ENCODE measurements at places on chromosomes 2 and 18.

- no peak for DNase-seq
- no peak overlapping the region for H3K27ac ChIP-seq
- H3K27me3 ChIP-seq: peaks cover 14% of the 10 kb centered on the region
- no peaks in the 10 kb centered on the region for H3K4me1 ChIP-seq
- no peak overlapping the region for H3K4me3 ChIP-seq
- no peaks in the 10 kb centered on the region for H3K36me3 ChIP-seq
Observed at GRCh38 chr18:2316082-2316750, 255.1 kb downstream of the METTL4 start.

DNA sequence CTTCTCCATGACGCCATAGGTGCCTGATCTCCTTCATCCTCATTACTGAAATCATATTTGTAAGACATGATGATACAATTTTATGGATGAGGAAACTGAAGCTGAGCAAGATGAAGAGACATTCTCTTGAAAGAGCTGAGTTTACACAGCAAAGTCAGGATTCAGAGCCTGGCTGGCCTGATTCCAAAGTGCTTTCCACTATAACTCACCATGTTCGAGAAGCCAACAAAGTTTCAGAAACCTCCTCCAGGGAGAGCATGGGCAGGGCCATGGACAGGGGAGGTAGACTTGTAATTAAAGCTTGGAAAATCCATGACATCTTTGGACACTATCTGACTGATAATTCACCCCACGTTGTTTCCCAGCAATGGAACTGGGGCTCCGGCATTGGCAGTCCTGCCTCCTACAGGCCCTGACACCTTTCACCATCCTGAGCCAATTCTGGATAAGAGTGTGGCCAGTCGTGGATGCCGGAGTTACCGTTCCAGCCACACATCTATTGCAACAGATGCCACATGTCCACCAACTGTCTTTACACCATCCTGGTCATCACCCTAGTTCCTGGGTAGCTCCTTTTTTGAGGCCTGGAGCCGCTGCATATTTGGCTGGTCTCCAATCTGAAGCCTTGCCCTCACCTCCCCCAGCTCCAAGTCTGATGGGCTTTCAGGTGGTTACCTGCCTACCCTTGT is 85.0 kb upstream of the PPP1CB start:
- H3K27ac ChIP-seq: no peak overlapping the region
- H3K4me3 ChIP-seq: no peak overlapping the region
- peaks cover 2% of the 10 kb centered on the region for H3K36me3 ChIP-seq

GRCh38 chr2:195407783-195408182 is 249.2 kb upstream of the SLC39A10 start:
- H3K4me3 ChIP-seq: no peak overlapping the region
- H3K36me3 ChIP-seq: peaks cover 3% of the 10 kb centered on the region
- DNase-seq: no peak
- H3K27me3 ChIP-seq: no peaks in the 10 kb centered on the region
- no peak overlapping the region for H3K27ac ChIP-seq

GRCh38 chr18:59696311-59697235 is 650 bp downstream of the CCBE1 start:
- H3K27me3 ChIP-seq: peaks cover 62% of the 10 kb centered on the region
- DNase-seq: no peak
- no peak overlapping the region for H3K27ac ChIP-seq
- no peak overlapping the region for H3K4me3 ChIP-seq

DNA sequence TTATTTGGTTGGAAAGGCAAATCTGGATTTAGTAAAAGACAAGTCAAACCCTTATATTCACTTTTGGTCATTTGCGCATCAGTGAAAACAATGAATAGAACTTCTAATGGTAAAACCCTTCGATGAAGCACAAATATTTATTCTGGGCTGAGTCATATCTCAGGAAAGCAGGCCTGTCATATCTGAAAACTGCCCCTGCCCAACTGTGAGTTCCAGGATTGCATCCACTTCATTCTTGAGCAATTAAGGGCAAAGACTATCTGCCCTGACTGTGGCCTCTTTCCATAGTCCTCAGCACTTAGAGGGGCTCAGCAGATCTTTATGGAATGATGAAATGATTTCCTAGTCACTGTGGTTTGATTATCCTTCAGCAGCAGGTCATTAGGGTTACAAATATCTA is 795.2 kb upstream of the ID2 start:
- H3K27ac ChIP-seq: no peak overlapping the region
- H3K27me3 ChIP-seq: peaks cover 2% of the 10 kb centered on the region
- no peaks in the 10 kb centered on the region for H3K4me1 ChIP-seq
- H3K4me3 ChIP-seq: no peak overlapping the region
- no peaks in the 10 kb centered on the region for H3K36me3 ChIP-seq

DNA sequence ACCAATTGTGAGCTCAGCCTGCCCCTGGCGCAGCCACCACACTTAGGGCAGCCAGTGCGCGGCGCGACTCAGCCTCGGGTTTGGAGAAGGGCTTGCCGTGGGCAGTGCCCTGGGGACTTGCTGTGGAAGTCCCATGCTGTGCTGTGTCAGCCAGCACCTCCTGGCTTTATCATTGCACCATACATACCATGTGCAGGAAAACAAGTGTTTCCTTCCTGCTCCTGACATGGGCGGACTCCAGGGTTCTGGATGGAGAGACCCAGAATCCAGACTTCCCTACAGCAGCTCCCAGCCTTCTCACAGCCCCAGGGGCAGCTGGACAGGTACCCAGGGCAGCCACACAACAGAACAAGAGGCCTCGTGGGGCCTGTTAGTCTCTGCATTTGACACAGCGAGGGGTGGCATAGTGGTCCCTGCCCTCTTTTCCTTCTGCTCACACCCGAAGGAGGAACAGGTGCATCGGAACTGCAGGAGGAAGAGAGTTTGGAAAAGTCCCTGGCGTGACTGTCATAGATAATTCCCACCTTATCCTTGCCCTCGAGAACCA is 54.2 kb downstream of the SDC1 start:
- no peaks in the 10 kb centered on the region for H3K36me3 ChIP-seq
- no peak for DNase-seq
- no peaks in the 10 kb centered on the region for H3K4me1 ChIP-seq
- no peak overlapping the region for H3K27ac ChIP-seq
- no peak overlapping the region for H3K4me3 ChIP-seq
- peaks cover 10% of the 10 kb centered on the region for H3K27me3 ChIP-seq

- H3K4me3 ChIP-seq: no peak overlapping the region
- H3K36me3 ChIP-seq: no peaks in the 10 kb centered on the region
- H3K4me1 ChIP-seq: peaks cover 28% of the 10 kb centered on the region
- DNase-seq: no peak
- H3K27me3 ChIP-seq: no peaks in the 10 kb centered on the region
- no peak overlapping the region for H3K27ac ChIP-seq
Observed at GRCh38 chr18:75252136-75252535, 41.5 kb downstream of the TSHZ1 start.

DNA sequence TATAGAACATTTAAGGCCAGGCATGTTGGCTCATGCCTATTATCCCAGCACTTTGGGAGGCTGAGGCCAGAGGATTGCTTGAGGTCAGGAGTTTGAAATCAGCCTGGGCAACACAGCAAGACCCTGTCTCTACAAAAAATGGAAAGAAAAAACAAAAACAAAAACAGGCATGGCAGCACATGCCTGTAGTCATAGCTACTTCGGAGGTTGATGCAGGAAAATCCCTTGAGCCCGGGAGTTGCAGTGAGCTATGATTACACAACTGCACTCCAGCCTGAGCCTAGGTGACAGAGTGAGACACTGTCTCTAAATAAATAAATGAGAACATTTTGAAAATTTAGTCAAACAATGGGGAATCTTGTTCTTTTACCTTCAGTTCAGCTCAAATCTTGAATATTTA is 12.1 kb upstream of the YES1 start:
- DNase-seq: no peak
- H3K36me3 ChIP-seq: no peaks in the 10 kb centered on the region
- H3K4me3 ChIP-seq: no peak overlapping the region

DNA sequence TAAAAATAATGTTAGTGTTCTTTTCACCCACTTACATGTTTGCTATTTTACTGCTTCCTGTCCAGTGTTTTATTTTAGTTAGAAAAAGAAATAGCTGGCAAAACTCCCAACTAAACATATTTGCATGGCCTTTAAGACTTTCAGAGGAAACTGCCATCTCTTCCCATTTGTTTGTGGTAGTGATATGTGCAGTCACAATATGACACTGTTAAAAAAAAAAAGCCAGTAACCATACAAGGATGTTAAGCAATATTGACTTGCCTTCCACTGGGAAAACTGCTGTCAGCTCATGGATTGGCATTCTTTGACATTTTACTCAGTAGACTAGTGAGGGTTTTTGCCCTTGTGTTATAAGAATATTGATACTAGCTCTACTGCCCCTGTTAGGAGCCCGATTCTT is 29.1 kb downstream of the XIRP2 start:
- H3K27ac ChIP-seq: no peak overlapping the region
- no peak for DNase-seq
- no peaks in the 10 kb centered on the region for H3K27me3 ChIP-seq
- no peaks in the 10 kb centered on the region for H3K4me1 ChIP-seq

- no peak for DNase-seq
- H3K4me3 ChIP-seq: no peak overlapping the region
- no peak overlapping the region for H3K27ac ChIP-seq
- no peaks in the 10 kb centered on the region for H3K36me3 ChIP-seq
Observed at GRCh38 chr18:49135877-49136276, 185.1 kb upstream of the SMAD7 start.

- peaks cover 10% of the 10 kb centered on the region for H3K4me1 ChIP-seq
- no peak overlapping the region for H3K27ac ChIP-seq
- peaks cover 4% of the 10 kb centered on the region for H3K27me3 ChIP-seq
- no peak overlapping the region for H3K4me3 ChIP-seq
- no peaks in the 10 kb centered on the region for H3K36me3 ChIP-seq
Observed at GRCh38 chr2:98803405-98804264, 72.7 kb upstream of the MGAT4A start.

DNA sequence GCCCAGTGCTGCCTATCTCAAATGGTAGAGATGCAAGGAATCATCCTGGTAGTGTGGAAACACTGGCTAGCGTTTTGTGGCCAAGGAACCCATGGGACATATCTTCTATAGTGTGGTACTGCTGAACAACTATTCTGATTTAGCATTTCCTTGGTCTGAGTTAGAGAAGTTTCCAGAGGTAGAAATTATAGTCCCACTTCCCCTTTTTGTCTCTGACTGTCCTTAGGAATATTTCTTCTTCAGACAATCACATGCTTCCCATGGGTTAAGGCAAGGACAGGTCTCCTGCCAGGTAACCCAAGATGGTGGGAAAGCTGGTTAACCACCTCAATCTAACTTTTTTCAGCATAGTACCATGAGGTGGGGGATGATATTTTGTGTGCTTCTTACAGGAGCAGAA is 729.5 kb upstream of the LRRTM4 start:
- H3K27me3 ChIP-seq: no peaks in the 10 kb centered on the region
- no peaks in the 10 kb centered on the region for H3K4me1 ChIP-seq
- no peak overlapping the region for H3K4me3 ChIP-seq
- H3K36me3 ChIP-seq: no peaks in the 10 kb centered on the region
- DNase-seq: no peak

DNA sequence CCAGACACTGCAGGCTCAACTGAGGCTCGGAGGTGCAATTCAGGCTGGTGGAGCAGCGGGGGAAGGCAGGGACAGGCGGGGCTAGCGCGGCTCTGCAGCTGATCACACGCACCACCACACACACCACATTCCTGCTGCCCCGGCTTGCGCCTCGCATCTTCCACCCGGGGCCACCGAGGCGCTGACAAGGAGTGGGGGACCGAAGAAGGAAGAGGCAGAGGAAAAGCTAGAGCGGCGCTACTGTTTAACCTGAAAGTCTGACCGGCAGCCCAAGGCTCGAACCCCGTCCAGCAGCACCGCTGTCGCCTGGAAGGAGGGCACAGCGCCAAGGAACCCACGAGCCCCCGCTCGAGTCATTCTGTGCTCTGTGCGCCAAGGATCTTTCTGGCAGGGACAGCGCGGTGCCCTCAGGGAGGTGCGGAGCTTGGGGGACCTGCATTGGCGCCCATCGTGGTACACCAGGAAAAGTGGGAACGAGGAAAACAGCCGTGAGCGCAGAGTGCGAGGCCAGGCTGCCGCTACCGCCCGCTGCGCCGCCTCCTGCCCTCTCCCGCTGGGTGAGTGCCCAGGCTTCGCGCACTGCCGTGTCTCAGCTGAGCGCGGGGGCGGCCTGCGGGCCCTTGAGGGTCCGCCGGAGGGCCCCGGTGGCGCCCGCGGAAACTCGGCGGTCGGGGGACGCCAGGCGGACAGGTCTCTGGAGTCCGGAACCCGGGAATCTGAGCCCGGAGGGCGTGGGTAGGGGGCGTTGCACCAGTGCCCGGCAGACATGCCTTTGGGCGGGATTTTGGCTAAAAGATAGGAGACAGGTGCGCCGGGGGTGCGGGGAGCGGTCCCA is 860 bp upstream of the KCNJ3 start:
- no peaks in the 10 kb centered on the region for H3K36me3 ChIP-seq
- H3K4me3 ChIP-seq: no peak overlapping the region

DNA sequence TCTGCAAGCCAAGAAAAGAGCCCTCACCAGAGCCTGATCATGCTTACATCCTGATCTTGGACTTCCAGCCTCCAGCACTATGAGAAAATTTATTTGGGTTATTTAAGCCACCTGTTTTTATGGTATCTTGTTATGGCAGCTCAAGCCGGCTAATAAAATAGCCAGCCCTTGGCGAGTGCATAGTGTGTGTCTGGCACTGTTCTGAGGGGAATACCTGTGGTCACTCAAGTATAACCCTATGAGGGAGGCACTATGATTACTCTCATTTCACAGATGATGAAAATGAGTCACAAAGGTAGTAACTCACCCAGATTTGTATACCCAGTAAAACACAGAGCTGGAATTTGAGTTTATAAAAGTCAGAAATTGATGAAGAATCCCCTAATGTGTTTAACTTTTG is 556.9 kb upstream of the SETBP1 start:
- no peak overlapping the region for H3K27ac ChIP-seq
- H3K4me1 ChIP-seq: no peaks in the 10 kb centered on the region
- no peaks in the 10 kb centered on the region for H3K27me3 ChIP-seq
- DNase-seq: no peak
- H3K36me3 ChIP-seq: no peaks in the 10 kb centered on the region

DNA sequence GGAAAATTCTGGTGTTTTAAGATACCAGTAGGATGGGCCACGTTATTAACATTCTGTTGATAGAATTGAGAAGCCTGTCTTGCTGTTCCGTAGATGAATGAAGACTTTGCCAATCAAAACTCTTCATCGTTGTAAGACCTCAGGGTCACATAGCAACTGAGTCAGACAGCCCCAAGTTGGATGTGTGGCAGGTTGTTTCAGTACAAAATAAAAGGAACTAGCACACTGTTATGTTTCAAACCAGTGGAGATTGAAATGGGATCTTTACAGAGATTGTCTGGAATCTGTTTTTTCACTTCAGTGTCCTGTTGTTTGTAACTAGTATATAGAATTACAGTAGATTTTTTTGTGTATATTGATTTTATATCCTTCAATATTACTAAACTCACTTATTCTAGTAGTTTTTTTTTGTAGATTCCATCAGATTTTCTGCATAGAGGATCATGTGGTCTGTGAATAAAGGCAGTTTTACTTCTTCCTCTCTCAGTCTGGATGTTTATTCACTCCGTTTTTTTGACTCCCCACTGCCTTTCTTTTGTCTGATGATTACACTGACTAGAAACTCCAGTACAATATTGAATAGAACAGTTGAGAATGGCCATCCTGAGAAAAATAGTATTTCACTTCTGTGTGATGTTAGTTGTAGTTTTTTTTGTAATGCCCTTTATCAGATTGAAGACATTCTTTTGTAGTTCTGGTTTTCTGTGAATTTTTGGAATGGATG is 22.7 kb downstream of the EPC2 start:
- DNase-seq: no peak
- H3K4me1 ChIP-seq: peaks cover 20% of the 10 kb centered on the region
- H3K36me3 ChIP-seq: peaks cover 8% of the 10 kb centered on the region
- no peak overlapping the region for H3K4me3 ChIP-seq

Measured in activated CD4-positive, alpha-beta memory T cell treated with anti-CD3 and anti-CD28 coated beads, Interleukin-2, amount 10 ng/mL, durations not matched to agents 7 days and 5 days (primary cell).